Inflammatory macrophage (primary cell): ENCODE measurements at places on chromosomes 2 and 18.

DNA sequence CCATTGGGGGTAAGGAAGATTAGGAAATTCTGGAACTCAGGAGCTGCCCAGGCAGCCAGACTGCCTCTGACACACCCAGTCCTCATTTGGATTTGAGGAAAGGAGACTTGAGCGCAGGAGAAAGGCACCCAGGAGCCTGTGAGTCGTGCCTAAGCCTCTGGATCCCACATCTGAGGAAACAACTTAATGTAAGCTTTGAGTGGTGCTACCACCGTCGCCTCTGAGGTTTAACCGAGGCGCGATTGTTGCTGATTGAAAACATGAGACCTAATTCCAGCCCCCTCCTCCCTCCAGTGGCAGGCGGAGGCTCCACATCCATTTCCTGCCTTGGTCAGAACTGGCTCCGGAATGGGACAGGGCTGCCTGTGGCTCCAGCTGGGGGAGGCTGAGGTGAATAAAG lies 176.7 kb upstream of the PKDCC start:
- no peak for DNase-seq

DNA sequence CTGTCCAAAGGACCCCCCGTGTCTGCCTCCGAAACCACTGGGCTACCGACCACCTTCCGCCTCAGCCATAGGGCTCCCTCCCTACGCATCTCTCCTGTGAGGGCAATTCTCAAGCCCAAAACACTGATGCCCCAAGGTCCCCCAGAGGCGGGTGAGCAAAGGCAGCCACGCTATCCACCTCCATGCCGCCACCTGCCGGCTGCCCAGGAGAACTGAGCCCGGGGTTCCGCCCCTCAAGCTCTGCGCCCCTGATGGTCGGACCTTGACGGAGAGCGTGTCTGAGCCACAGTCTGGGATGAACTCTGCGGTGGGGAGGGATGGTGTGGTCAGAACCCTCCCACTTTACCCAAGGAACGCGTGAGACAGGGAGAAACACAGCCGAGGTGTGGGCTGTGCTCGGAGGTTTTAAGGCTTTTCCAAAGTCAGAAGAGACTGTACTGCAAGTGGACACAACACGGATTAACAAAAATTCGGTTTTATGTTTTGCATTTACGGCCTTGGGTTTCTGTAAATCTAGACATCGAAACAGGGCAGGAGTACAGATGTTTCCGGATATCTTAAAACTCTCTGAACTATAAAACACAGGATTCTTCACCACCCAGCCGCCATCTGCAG lies 114.1 kb downstream of the ZNF516 start:
- no peak for DNase-seq

- DNase-seq: peak; percentile 97
Observed at GRCh38 chr18:9827793-9828505, 57.8 kb upstream of the TXNDC2 start.

DNA sequence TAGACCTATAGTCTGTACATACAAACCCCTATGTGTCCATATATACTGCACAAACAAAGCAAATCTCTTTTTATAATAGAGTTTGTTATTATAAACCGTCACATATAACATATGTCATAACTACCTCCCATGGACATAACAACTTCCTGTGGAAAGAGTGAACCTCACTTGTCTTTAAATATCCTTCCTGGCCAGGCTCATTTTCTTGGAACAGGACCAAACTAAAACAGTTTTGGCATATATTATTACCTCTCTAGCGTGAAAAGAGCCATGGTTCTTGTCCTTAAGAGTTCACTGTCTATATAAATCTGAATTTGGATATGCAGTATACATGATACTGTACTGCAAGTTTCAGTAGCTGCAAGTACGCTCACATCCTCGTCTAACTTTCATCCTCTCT lies 28.3 kb upstream of the DNAJC27 start:
- no peak for DNase-seq

DNA sequence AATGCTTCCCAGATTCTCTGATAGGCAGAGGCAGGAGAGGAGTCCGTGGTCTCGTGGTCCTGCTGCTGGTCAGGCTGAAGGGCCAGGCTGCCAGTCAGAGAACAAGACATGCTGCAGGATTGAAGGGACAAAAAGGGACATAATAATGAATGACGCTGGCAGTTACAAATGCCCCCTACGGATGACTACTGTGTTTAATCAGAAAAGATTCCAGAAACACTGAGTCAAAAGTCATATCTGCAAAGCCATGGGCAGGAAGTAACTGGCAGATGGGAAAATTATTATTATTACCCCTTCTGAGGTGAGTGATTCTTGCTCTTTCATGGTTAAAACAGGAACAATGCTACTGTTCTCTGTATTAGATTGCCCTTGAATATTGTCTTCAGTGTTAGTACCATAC lies 19.0 kb downstream of the LCT start:
- DNase-seq: no peak

GRCh38 chr2:144334551-144334950 lies 185.4 kb downstream of the ZEB2 start:
- DNase-seq: no peak

- no peak for DNase-seq
Observed at GRCh38 chr2:130264501-130264900, 66.3 kb upstream of the TUBA3E start.

DNA sequence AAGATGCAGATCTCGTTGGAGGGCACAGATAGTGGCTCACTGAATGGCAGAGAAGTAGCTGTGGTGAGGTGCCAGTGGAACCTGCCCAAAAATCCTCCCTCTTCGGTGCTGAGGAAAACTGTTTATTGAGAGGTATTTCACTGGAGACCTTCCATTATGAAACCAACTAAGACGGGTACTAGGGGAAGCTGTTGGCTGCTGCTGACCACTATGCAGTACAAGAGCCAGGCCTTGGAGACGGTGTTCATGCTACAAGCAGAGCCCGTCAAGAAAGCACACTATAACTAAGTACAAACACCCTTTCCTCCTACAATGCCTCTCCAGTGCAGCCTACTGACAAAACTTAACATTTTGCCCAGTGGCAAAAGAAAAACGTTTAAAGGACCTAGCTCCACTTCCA lies 4.6 kb downstream of the ARL5A start:
- no peak for DNase-seq

DNA sequence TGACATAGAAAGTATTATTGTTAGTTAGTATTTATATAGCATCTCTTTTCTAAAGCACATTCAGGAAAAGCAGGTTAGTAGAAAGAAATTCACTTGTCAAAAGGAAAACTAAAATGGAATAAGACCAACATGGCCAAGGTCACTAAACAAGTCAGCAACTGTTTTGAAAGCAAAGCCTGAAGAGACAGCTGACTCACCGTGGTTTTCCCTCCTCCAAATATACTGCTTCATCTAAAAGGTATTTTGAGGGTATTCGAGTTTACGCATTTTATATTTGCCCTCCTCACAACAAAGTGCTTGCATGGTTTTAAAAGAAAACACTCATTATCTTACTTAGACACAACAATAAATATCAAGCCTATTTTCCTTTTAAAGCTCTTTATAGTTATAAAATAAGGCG lies 24.0 kb downstream of the ZNF385B start:
- DNase-seq: no peak

GRCh38 chr18:7038330-7038851 lies 79.2 kb downstream of the LAMA1 start:
- DNase-seq: peak; percentile 73

- no peak for DNase-seq
Observed at GRCh38 chr18:2568129-2568528, 3.2 kb downstream of the METTL4 start.

DNA sequence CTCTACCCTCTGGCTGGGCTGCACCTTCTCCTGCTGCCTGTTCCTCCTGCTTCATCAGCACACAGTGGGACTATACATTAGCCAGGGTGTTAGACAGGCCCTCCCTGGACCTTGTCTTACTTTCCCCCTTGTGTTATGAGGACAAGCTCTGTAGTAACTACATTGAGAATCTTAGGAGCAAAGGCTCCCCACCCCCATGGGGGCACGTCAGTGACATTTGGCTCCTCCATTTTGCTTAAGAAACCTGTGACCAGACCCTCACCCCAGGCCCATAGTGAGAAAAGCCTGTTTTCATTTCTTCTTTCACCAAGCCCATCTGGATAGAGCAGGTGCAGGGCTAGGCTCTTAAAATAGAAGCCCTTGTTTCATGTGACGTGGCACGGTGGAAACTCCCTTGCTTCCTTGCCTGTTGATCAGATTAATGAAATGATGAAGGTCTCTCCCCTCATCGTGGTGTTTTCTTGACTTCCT lies 146.7 kb downstream of the RPIA start:
- no peak for DNase-seq

DNA sequence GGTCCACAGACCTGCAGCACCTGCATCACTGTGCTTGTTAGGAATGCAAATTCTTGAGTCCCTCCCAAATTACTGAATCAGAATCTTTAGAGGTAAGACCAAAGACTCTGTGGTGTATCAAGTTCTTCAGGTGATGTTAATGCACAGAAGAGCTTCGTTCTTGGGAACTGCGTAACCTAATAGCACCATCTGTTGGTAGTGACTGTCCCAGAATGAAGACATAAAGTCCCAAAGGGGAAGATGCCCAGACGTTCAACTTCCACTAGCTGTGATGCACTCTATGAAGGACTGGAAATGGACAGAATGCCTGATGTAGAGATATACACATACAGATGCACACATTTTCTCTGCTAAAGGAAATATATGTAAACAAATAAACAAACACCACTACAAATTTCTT lies 576.0 kb downstream of the LRP1B start:
- peak; percentile 37 for DNase-seq

DNA sequence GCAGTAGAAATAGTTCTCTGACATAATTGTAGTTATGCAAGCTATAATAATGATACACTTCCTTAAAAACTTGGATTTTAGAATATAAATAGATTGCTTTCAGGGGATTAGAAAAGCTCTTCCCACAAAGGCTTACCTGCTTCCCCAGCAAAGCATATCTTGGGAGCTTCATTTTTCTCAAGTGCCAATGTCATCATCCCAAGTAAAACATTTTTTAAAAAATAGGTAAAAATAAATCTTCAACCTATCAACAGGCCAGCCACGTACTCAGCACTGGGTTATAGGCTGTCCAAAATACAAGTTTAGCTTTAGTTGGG lies 39.0 kb upstream of the NPAS2 start:
- DNase-seq: no peak

GRCh38 chr2:151289972-151290866 lies 751 bp upstream of the NMI start:
- DNase-seq: peak; percentile 82

DNA sequence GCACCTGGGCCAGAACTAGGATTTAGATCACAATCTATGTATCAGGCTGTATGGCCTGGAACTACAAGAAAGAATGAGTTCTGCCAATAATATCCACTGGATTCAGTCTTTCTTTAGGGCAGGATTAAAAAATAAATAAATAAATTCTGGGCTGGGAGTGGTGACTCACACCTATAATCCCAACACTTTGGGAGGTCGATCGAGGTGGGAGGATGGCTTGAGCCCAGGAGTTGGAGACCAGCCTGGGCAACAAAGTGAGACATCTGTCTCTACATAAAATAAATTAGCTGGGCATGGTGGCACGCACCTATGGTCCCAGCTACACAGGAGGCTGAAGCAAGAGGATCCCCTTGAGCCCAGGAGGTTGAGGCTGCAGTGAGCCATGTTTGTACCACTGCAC lies 8.1 kb downstream of the AMMECR1L start:
- DNase-seq: no peak

DNA sequence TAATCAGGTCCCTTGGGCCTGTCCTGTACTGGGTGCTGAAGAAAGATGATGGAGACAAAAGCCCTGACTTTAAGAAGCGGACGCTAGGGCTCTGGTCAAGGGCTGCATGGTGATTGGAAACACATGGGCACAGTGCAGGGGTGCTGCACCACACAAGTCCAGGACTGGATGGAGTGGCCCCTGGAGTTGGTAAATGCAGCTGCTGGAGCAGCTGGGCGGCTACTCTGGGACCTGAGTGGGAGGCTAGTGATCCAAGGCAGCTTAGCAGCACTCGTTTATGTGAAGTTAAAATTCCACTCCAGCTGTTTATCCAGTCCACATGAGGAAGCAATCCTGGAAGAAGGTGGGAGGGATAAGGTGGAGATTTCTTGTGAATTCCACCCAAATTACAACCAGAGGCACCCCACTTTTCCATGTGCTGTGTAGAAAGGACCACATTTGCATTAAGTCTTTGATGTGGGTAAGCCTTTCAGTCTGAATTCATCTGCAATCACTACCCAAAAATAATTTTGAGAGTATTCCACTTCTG lies 24.9 kb downstream of the MERTK start:
- no peak for DNase-seq

GRCh38 chr18:8454136-8454535 lies 155.1 kb upstream of the RAB12 start:
- no peak for DNase-seq

DNA sequence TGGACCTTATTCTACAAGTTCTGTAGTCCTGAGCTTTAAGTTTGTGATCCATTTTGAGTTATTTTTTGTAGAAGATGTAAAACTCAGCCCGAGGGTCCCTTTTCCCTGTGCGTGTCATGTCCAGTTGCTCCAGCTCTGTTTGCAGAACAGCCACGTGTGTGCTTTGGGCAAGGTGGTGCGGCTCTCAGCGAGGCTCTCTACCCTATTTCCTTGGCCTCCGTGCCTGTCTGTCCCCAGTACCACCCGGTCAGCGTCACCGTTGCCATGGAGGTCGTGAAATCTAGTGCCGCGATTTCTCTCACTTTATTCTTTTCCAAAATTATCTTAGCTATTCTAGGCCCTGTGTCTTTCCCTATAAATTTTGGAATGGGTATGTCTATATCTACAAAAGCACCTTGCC lies 141.0 kb upstream of the CTDP1 start:
- DNase-seq: no peak

GRCh38 chr2:4528773-4529172 lies 825.4 kb downstream of the DCDC2C start:
- DNase-seq: no peak

- peak; percentile 55 for DNase-seq
Observed at GRCh38 chr2:38074764-38075506, 1.0 kb downstream of the CYP1B1 start.

DNA sequence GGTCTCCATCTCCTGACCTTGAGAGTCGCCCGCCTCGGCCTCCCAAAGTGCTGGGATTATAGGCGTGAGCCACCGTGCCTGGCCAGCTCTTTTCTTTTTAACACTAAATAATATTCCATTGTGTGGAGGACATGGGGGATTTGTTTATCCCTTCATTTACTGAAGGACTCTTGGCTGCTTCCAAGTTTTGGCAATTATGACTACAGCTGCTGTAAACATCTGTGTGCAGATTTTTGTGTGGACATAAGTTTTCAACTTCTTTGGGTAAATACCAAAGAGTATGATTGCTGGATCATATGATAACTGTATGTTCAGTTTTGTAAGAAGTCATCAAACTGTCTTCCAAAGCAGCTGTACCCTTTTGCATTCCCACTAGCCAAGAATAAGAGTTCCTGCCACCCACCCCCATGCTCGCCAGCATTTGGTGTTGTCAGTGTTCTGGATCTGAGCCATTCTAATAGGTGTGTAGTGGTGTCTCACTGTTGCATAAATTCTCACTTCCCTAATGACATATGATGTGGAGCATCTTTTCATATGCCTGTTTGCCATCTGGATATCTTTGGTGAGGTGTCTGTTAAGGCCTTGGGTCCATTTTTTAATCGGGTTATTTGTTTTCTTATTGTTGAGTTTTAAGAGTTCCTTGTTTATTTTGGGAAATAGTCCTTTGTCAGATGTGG lies 52.2 kb downstream of the TNFRSF11A start:
- DNase-seq: no peak
